Lung microvascular endothelial cell (primary cell): ENCODE measurements at places on chromosomes 12 and 14. TPM values are rescaled to one million over a fixed set of nuclear protein-coding genes. Genes with fewer than 3 reads are reported as not detected.

DNA sequence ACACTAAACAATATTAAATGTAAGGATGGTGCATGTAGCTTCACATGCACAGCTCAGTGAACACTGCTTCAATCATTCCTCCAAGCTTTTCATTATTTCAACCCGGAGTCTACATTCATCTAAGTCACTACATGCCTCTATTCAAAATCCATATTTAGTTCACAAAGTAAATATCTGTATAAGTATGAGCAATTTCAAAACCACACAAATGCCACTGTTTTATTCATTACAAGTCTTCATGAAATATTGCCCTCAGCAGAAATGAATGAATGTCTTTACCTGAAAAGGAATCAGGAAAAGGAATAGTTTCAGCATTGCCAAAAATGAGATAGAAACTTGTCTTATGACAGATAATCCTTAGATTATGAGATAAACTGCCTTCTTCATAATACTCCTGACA, 149.4 kb downstream of the SLC38A4 start:
- no peak for DNase-seq

PPP2R5C gene
- total RNA-seq, result 59.7 and 65.9 TPM in 2 replicates

GRCh38 chr14:63686926-63687325, 40.9 kb downstream of the SGPP1 start:
- DNase-seq, result no peak

- DNase-seq, result no peak
These were observed 188.2 kb downstream of the TMTC2 start for GRCh38 chr12:82874945-82875344.

GRCh38 chr14:64912261-64912660, 2.0 kb upstream of the CHURC1 start:
- DNase-seq, result no peak

DNA sequence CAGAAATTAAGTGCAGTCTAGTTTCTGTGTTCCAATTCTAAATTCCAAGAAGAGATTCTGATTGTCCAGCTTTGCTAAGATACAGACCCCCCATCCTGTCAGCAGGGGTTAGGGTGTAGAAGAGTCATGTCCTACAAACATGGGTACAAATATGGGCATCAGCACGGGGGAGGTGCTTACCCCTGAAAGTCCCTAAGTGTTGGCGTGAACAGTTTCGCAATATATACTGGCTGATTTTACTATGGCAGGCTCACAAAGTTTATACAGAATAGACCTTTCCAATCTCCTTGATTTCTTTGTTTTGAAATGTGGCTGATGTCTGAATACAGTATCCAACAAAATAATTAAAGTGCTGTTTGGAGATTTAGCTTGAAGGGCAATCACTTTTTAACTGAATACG, 71.6 kb upstream of the PPM1H start:
- no peak for DNase-seq

PDZRN4 gene
- total RNA-seq, result not detected in 2 replicates

GRCh38 chr12:108633534-108634248, at the start of gene SELPLG:
TSS of gene SELPLG (minus strand) at chr12:108633894. CDS start at chr12:108624307, 9,587 bp downstream.
- no peak for DNase-seq
